ENCODE measurements at places on chromosomes 1 and 21.

- peak; percentile 40 for DNase-seq
Measured at GRCh38 chr1:202184750-202185460, 8.7 kb upstream of the LGR6 start.

- no peak for DNase-seq
Measured at GRCh38 chr1:21175324-21175669, 1.4 kb downstream of the EIF4G3 start.

GRCh38 chr21:44304011-44304616 lies 4.3 kb downstream of the PFKL start:
- DNase-seq = no peak

DNA sequence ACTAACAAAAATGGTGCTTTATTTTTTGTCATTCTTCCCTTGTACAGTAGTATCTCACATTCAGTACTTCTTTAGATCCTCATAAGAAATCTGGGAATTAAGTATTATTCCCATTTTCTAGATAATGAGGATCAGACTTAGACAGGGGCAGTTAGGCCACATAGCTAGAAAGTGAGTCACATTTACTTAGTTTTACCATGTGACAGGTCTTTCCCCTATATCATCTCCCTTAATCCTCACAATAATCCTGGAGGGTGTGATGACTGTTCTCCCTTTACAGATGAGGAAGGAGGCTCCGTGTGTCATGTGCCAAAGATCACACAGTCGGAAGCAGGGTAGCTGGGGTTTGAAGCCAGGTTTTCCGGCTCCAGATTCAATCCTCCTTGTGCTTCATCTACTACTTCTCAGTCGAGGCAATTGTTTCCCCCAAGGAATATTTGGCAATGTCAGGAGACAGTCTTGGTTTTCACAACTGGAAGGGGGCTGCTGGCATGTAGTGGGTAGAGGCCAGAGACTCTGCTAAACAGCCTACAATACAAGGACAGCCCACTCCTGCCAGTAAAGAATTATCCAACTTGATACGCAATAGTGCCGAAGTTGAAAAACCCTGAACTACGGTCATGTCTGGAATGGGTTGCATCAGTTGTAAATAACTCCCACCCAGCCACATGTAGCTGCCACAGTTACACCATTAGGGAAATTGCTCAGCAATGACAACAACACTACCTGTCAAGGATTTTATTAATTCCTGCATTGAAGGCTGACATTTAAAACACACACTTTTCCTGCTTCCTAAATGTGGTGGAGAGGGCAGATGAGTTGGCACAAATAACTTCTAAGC lies 54.5 kb downstream of the C8B start:
- no peak for DNase-seq

- no peak for DNase-seq
Measured at GRCh38 chr1:175845338-175845737, 101.9 kb upstream of the TNR start.

GRCh38 chr21:39010629-39011404 lies 172.4 kb downstream of the PSMG1 start:
- no peak for DNase-seq

- DNase-seq = no peak
Measured at GRCh38 chr1:202656951-202657646, 53.2 kb downstream of the SYT2 start.

- DNase-seq = no peak
Measured at GRCh38 chr1:50971748-50972305, 1.8 kb downstream of the CDKN2C start.

DNA sequence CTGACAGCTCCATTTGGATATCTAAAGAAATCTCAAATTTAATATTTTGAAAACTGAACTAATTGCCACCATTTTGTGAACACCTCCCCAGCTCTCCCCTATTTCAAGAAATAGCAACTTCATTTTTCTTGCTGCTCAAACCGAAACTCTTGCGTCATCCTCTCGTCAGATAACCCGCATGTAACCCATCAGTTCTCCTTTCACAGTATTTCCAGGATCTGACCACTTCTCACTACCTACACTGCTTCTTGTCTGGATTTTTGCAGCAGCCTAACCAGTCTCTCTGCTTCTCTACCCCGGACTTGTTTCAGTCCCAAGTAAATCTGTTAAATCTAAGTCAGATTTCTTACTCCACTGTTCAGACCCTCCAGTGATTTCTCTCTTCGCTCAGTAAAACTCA lies 75.6 kb downstream of the MTR start:
- no peak for DNase-seq

- DNase-seq = no peak
Measured at GRCh38 chr21:45177039-45177438, 102.7 kb downstream of the ADARB1 start.

DNA sequence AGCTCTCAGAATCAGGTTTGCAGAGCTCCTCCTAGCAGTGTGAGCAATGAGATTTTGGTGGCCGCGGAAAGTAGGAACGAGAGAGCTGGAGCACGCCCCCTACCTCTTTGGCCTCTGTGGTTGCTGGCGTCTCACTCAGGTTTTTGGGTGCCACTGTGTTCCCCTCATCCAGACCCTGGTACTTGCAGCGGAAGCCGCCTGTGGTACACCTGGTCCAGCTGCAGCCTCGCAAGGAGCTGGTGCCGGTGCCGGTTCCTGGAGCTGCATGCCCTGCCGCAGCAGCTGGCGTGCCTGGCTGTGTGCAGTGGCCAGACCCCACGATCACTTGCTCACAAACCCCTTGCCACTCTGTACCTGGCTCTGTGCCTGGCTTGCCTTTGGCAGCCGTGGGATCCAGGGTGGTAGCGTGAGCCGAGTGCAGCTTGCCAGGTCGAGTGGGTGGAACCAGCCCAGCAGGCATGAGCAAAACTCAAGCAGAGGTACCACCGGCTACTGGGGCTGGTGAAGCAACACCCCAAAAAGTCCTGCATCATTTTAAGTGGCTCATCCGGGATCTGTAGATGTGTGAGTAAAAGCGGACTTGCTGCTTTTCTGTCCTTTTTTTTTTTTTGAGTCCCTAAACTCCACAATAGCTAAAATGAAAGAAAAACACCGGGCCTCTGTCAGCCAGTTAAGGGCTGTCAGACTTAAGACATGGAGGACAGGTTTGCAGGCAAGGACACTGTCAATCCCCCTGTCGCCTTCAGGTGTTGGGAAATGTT lies 844.9 kb downstream of the KCNT2 start:
- DNase-seq = no peak

- no peak for DNase-seq
Measured at GRCh38 chr1:22132517-22133235, 10.2 kb downstream of the WNT4 start.

DNA sequence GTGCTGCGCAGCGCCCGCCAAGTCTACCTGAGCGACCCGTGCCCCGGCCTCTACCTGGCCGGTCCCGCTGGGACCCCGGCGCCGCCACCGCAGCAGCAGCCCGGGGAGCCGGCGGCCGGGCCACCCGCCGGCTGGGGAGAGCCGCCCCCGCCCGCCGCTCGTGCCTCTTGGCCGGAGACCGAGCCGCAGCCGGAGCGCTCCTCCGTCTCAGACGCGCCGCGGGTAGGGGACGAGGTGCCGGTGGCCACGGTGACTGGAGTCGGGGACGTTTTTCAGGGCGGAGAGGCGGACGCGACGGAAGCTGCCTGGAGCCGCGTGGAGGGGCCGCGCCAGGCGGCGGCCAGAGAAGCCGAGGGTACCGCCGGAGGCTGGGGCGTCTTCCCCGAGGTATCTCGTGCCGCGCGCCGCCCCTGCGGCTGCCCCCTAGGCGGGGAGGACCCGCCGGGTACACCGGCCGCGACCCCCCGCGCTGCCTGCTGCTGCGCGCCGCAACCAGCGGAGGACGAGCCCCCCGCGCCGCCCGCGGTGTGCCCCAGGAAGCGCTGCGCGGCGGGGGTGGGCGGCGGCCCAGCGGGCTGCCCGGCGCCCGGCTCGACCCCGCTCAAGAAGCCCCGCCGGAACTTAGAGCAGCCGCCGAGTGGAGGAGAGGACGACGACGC lies 646 bp downstream of the IER5 start:
- peak; percentile 10 for DNase-seq

DNA sequence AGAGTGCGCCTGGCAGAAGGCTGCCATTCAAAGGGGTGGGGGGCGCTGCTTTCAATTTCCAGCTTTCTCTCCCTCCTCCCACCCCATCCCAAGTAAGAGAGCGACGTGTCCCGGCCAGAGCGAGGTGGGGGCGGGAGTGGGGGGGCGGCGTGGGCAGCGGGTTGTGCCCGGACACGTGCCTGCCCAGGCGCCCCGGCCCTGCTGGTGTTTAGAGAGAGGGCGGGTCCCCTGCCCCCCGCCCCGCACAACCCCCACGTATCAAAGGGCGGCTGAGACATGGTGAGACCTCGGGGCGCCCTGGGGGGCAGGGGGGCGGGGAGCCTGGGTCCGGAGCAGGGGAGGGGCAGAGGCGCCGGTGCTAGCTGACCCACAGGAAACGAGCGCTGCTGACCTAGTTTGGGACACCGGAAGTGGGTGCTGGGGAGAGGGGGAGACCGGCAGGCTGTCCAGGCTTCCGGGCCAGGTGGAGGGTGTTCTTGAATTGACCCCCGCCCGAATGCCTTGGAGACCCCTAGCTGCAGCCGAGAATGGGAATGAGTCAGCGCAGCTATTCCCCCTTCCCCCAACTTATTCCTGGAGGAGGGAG lies 1.3 kb downstream of the ZBTB7B start:
- no peak for DNase-seq

GRCh38 chr1:24481843-24482610 lies 20.6 kb upstream of the RCAN3 start:
- no peak for DNase-seq

DNA sequence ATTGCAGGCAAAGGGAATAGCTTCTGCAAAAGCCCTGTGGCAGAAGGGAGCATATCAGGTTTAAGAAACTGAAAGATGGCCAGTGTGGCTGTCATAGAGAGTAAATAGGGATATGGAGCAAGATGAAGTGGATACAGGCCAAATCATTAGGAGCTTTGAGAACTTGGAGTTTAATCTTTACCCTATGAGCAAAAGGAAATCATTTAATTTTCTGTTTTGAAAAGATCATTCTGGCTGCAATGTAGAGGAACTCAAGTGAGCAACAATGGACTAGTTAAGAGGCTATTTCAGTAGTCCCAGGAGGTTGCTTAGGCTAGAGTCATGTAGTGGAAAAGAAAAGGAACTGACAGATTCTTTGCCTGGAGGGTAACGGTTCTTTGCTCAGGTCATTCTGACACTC lies 47.2 kb downstream of the RAP1A start:
- no peak for DNase-seq

DNA sequence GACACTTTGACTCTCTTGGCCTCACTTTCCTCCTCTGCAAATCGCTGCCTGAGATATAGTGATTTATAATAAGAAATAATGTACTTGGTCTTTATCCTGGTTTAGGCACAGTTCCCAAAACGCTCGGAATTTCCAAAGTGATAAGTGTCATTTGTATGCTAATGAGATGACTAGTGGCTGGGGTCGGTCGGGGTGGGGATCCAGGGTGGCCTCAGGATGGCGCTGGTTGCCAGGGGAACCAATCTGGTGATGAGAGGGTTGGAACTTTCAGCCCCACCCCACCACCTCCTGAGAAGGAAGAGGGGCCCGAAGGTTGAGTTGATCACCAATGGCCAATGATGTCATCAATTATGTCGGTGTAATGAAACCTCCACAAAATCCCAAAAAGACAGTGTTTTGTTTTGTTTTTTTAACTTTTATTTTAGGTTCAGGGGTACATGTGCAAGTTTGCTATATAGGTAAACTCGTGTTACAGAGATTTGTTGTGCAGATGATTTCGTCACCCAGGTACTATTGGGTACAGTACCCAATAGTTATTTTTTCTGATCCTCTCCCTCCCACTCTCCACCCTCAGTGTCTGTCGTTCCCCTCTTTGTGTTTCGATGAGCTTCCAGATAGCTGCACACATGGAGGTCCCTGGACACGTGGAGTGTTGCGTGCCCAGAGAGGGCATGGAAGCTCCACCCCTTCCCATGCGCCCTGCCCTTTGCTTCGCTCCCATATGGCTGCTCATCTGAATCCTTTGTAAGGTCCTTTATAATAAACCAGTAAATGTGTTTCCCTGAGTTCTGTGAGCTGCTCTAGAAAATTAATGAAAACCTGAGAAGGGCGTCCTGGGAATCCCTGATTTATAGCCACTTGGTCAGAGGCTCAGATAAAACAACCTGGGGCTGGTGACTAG lies 97.2 kb downstream of the KCNN3 start:
- DNase-seq = no peak

- no peak for DNase-seq
Measured at GRCh38 chr1:2913091-2913490, 108.2 kb upstream of the ACTRT2 start.

DNA sequence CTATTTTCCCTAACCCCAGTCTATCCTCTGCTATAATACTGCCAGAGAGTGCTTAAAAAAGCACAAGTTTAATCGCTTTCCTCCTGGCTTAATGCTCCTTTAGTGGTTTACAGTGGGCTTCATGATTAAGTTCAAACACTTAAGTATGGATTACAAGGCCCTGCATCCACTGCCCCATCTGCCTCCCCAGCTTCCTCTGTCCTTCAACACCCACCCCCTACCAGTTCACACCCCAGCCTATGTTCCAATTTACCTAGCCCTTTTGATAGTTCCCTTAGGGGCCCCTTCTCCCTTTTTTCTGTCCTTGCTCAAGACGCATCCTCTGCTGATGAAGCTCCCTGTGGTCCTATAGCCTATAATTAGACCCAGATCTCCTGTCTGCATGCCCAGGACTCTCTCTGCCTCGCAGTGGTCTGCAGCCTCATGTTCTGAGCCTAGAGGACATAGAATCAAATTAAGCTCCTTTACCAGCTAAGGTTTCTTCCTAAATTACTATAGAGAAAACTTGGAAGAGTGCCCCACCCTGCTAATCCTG lies 212.5 kb downstream of the FGGY start:
- no peak for DNase-seq

- DNase-seq = no peak
Measured at GRCh38 chr1:36869826-36870225, 164.5 kb downstream of the GRIK3 start.

GRCh38 chr1:9250411-9251381 lies 16.1 kb downstream of the H6PD start:
- no peak for DNase-seq

GRCh38 chr21:45539796-45540600 lies 2.2 kb downstream of the SLC19A1 start:
- no peak for DNase-seq

DNA sequence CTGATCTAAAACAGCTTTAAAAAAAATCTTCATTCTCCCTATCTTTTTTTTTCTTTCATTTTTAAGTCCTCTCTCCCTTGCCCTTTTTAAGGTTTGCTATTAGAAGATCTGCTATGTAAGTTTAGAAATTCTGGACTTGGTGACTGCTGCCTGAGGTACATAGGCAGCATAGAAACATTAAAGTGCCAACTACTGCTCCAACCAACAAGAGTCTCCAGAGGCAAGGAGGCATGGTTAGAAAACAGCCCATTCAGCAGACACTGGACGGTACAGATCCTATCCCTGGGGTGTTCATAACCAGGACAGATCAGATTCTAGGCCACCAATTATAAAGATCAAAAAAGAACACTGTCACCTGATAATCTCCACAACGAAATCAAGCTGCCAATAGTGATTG lies 36.6 kb downstream of the GPR3 start:
- no peak for DNase-seq

GRCh38 chr21:26946744-26947446 lies 20.0 kb downstream of the ADAMTS5 start:
- no peak for DNase-seq

- no peak for DNase-seq
Measured at GRCh38 chr1:109517337-109517736, 7.8 kb upstream of the AMIGO1 start.
